Cerebellum (tissue), 4 donors: ENCODE measurements at places on chromosomes 5 and 9. TPM values are rescaled to one million over a fixed set of nuclear protein-coding genes. Genes with fewer than 3 reads are reported as not detected.
A peak's percentile ranks its signal among the peaks of the same experiment; 100 is the strongest.

GRCh38 chr5:174601946-174602345 lies 122.4 kb upstream of the MSX2 start:
- no peak for DNase-seq

DNA sequence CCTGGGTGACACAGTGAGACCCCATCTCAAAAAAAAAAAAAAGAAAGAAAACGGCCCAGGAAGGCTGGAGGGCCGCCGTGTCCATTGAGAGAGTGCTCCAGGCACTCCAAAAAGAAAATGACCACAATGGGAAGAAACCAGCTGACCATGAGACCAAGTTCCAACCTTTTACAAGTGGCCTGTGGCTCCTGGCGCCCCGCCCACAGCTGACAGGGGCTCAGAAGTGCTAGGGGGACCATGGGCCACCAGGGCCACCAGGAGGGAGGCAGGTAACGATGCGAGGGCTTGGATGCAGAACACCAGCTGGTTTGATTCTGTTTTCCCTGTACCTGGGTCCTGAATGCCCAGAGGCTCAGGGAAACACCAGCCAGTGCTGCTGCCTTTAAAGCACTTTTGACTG lies 34.6 kb downstream of the FXN start:
- DNase-seq, result no peak

GRCh38 chr5:145025775-145026174 lies 809.4 kb downstream of the PRELID2 start:
- DNase-seq, result no peak

- no peak for DNase-seq
These were observed 101.1 kb upstream of the DAP start for GRCh38 chr5:10862085-10862484.

GRCh38 chr9:98410185-98410697 lies 154.8 kb upstream of the TBC1D2 start:
- DNase-seq, result peak; percentile 63

DNA sequence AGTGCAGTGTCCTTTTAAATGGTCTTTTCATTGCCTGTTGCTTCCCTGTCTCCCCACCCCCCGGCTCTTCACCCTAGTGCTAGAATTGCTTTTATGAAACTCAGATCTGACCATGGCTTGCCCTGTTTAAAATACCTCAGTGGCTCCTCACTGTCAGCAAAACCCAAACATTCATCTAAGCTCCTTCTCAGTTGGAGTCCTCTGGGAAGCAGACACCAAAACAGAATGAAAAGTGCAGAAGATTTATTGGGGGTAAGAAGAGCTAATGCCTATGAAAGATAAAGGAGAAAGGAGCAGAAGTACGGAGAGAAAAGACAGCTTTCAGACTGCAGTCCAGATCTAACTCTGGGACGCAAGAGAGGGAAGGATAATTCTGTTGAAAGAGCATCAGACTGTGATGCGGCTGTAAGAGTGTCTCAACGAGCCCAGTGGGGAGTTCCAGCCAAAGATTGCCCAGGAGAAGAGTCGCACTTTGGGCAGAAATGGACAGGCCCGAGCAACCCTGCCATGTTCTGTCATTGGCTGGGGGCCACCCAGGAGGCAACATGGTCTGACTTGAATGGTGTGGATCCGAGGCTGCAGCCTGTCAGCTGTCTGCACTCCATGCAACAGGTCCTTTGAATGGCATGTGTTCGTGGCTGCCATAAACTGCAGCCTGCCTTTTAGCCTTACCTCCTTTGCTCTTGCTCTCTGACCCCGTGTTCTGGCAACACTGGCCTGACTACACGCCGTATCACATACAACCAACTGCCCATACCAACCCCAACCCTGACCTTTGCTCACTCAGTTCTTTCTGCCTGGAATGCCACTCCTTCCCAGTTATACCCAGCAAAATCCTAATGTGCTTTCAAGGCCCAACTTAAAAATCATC lies 55.9 kb downstream of the IRF1 start:
- no peak for DNase-seq

GRCh38 chr5:141875022-141875740 lies 3.0 kb downstream of the PCDH1 start:
- DNase-seq, result no peak

DNA sequence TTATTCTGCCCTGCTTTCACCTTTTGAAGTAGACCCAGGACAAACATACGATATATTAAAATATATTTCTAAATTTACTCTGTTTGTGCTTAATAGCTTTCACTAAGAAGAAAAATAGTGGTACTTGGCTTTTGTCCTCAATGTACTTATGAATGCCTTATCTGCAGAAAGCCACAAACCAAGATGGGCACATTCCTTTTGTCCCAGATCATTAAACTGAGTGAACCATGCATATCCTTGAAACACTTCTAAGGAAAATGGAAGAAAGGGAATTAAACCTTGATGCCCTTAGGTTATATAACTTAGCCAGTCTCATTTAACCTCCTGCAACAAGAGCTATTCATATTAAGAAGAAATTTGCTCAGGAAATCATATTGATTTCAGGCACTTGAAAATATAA lies 553.8 kb upstream of the CDH9 start:
- no peak for DNase-seq

GRCh38 chr9:29659736-29660135 lies 2086.5 kb upstream of the C9orf72 start:
- no peak for DNase-seq

- no peak for DNase-seq
These were observed 11.0 kb upstream of the ERMP1 start for GRCh38 chr9:5843794-5844471.

- no peak for DNase-seq
These were observed 201.0 kb downstream of the EFNA5 start for GRCh38 chr5:107469485-107470294.

DNA sequence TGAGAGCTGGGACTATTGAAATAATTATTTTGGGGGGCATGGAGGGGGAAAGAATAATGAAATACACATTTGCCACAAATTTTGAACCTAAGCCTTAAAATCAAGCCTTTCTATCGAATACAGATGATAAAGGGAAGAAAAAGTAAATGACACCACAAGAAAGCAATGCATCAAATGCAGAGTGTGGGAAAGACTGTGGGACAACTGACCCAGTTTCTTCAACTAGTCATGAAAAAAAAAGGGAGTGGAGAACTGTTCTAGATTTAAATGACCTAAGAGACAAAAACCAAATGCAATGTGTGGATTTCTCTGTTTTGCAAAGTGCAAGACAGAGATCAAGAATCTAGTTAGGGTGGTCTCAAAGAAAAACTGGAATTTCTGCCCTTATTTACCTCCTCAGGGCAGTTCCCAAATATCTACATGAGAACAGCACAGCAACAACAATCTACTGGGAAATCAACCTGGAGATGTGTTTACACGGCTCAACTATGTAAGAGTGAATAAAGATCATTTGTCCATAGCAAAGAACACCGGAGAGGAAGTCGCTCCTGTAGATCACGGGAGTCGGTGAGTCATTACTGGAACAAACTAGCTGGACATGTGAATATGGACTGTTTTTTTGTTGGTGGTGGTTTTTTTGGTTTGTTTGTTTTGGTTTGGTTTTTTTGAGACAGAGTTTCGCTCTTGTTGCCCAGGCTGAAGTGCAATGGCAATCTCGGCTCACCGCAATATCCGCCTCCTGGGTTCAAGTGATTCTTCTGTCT lies 145.9 kb downstream of the DROSHA start:
- no peak for DNase-seq

GRCh38 chr9:88302579-88303324 lies 85.5 kb upstream of the SPIN1 start:
- no peak for DNase-seq

DNA sequence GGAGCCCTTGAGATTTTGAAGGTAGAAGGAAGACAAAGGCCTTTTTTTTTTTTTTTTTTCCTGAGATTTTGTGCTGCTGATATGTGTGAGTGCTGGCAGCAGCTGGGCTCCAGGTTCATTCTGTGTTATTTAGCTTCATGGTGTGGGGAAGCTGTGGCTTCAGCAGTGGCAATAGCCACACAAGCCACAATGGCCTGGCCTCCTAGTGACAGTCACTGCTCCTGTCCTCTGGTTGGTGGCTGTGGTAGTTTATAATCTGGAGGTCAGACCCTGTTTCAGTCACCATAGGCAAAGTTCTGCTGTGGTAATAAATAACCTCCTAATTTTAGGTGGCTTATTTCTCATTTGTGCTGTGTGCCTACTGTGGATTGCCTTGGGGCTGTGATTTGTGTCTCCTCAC lies 28.2 kb upstream of the GPR151 start:
- no peak for DNase-seq

DNA sequence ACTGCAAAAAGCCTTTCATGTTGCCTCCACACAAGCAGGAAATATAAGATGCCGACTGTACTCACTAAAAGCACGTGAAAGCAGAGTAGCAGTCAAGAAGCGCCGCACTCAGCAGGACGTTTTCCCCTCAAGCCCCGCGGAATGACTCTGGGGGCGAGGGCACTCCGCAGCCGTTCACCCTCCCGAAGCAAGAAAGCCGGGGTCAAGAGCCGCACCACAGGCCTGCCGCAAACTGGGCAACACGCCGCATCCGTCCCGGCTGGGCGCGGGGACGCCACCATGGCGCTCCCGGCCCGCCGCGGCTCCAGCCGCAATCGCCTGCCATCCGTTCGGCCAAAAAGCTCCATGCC lies 364 bp downstream of the RPS6 start:
- DNase-seq, result no peak

SGCD gene
- total RNA-seq, result 10.5 TPM

SLC4A9 gene
- 0.45 TPM for total RNA-seq

LCNL1 gene
- 0.82 TPM for total RNA-seq

LECT2 gene
- total RNA-seq, result not detected

KCTD16 gene
- total RNA-seq, result 20.4 TPM

PCDHB16 gene
- 8.2 TPM for total RNA-seq

LRRTM2 gene
- 39.1 TPM for total RNA-seq
